Cortex of kidney (tissue), 1 donor: ENCODE measurements at places on chromosomes 5 and 9.

- DNase-seq, result no peak
Observed at GRCh38 chr9:3900673-3901318, 375.0 kb upstream of the RFX3 start.

GRCh38 chr9:2228132-2228531 is 213.0 kb downstream of the SMARCA2 start:
- DNase-seq, result no peak

DNA sequence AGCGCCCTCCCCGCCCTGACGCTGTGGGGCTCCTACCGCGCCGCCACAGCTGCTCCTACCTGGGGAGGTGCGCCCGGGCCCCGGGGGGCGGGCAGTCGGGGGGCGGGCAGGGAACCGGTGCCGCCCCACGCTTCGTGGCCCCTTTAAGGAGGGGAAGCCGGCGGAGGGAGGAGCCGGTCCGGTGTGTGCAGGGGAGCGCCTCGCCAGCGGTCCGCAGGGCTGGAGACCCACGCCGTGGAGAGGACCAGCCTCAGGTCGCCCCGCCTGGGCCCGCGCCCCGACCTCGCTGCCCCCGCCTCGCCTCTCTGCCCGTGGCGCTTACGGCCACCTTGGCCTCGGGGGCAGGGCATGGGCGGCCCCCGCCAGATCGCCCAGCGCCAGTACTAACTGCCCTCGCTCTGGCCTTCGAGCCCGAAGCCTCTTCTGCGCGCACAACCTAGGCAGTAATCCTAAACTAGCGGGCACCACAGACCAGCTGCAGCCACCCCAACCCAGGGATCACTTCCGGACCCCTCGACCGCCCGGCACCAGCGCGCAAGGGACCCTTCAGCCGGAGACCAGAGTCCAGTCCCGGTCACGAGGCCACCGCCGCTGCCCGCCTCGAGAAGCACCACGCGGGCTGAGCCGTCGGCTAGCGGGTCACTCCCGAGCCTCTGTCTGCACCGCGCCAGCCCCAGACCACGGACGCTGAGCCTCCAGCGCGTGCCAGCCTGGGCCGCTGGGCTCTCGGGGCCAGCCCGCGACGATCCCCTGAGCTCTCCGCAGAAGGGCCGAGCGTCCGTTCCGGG is at the start of gene FOXE1:
FOXE1 (plus strand) TSS at position 171 of the 788 bp plus-strand sequence. CDS start 689 bp downstream, outside the sequence.
- DNase-seq, result no peak

GRCh38 chr5:138528744-138529469 is 14.1 kb downstream of the ETF1 start:
- no peak for DNase-seq

DNA sequence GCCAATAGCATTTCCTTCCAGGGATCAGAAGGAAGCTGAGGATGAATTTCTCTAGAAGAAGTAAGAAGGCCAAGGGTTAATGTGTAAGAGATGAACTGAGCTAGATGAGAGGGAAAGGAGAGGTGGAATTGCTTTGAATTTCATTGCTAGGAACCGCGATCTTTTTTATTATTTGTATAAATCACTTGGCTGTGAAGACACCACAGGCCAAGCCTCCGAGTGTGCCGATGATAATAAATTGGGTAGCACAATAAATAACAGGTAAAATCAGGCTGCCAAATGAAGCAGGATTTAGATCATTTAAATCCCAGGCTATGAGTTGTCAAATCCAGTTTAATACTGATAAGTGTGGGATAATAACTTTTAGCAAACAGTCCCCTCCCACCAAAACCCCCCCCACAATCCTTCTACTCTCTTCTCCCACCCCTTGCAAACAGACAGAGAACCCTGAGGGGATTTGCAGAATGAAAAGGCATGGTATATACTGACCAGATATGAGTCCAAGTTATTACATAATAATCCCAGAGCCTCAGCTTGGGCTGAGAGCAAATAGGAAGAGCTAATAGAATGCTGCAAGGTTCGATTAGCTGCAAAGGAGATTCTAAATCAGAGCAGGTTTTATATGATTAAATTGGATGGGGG is 143.5 kb downstream of the PPP2R2B start:
- DNase-seq, result no peak

DNA sequence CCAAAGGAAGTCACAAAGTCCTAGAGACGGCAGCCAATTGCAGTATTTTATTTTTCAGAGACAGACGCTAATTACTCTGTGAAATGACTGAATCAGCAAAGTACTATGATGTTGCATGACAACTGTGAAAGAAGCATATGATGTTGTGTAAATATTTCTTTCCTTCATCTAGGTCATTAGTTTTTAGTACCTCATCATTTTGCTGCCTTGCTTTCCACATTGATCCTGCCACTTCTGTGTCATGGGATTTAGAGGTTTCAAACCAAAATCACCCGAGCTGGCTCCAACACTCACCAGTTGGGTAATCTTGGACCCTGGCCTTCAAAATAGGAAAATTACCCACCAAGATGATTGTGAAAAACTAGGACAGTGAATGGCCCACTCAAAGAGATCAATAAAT is 585.2 kb downstream of the ACTL7B start:
- no peak for DNase-seq

GRCh38 chr9:108496846-108497245 is 358.9 kb downstream of the ACTL7B start:
- no peak for DNase-seq
